ENCODE measurements at places on chromosomes 3 and 15.

- DNase-seq: no peak
Observed at GRCh38 chr15:91316126-91316525, 216.1 kb downstream of the SV2B start.

GRCh38 chr3:120797857-120798256 lies 55.3 kb downstream of the GTF2E1 start:
- DNase-seq: no peak

DNA sequence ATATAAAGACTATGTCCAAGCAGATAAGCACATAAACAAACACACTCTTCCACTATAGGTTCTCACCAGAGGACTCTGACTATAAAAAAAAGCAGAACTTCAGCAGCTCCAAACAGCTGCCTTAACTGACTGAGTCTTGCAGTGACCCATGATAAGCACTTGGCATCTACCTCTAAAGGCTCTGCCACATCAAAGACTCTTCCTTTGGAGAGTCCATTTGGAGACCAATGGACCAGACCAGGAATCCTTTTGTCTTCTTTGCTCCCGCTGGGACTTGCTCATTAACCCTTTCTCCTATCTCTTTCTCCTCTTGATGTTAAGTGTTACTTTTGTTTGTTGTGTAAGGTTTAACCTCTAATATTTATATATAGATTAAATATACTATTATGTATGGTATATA lies 424.1 kb downstream of the RSL24D1 start:
- no peak for DNase-seq

- DNase-seq: no peak
Observed at GRCh38 chr3:131655070-131655690, 152.4 kb upstream of the MRPL3 start.

- no peak for DNase-seq
Observed at GRCh38 chr3:143447491-143447890, 327.9 kb downstream of the CHST2 start.

GRCh38 chr15:89980896-89981295 lies 20.2 kb upstream of the ZNF710 start:
- DNase-seq: no peak

GRCh38 chr3:51734572-51734907 lies 27.7 kb downstream of the GRM2 start:
- no peak for DNase-seq

GRCh38 chr3:168628549-168628948 lies 532.8 kb upstream of the GOLIM4 start:
- DNase-seq: no peak

DNA sequence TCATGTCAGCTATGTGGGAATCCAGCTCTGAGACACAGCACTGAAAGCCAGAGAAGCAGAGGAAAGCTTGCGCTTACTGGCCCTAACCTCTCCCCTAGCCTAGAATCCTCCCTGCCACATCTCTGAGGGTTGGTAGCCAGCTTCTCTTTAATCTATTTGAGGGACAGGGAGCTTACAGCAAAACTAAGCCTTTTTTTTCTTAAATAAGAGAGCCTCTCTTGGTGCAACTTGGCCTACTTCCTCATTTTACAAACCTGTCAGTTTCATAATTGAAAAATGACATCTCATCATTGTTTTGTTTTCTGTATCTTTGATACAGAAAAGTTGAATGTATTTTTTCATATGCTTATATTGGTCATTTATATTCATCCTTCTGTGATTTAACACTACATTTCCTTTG lies 193.9 kb downstream of the ZNF621 start:
- DNase-seq: no peak

- peak; percentile 88 for DNase-seq
Observed at GRCh38 chr15:90387534-90388461, at the start of gene IQGAP1. TSS of gene IQGAP1 (plus strand) at chr15:90388242. CDS start at chr15:90388342, 100 bp downstream.

- DNase-seq: no peak
Observed at GRCh38 chr3:150970665-150971324, 1.7 kb downstream of the CLRN1 start.

DNA sequence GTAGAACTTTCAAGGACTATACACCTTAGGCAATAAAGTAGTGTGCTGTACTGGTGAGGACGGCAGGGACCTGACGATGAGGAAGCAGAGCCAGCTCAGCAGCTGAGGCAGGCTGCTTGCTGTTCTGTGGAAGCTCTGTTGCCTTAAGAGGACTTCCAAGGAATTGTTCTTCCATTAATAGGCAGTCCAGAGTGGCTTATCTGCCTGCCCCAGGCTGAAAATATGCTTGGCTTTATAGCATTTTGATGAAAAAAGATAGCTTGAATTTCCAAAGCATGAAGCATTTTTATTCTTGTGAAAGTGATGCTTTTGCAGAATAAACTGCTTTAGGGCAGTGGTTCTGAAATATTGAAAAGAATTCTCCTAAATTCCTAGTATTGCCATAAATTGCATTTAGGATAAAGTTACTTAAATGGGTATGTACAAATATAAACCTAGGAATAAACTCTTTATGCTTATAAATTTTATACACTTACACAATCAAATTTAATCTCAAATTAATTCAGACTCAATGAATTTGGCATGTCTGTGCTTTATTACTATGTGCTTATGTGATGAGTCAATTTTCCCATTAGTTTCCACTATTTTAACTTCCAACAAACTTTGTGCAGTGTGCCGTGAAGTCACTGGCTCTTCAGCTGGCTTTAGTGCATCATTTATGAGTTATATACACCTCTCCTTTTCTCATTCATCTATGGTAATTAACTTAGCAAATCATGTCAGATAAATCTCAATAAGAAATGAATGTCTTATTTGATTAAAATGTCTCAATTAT lies 231.0 kb upstream of the RASGRP1 start:
- DNase-seq: no peak

DNA sequence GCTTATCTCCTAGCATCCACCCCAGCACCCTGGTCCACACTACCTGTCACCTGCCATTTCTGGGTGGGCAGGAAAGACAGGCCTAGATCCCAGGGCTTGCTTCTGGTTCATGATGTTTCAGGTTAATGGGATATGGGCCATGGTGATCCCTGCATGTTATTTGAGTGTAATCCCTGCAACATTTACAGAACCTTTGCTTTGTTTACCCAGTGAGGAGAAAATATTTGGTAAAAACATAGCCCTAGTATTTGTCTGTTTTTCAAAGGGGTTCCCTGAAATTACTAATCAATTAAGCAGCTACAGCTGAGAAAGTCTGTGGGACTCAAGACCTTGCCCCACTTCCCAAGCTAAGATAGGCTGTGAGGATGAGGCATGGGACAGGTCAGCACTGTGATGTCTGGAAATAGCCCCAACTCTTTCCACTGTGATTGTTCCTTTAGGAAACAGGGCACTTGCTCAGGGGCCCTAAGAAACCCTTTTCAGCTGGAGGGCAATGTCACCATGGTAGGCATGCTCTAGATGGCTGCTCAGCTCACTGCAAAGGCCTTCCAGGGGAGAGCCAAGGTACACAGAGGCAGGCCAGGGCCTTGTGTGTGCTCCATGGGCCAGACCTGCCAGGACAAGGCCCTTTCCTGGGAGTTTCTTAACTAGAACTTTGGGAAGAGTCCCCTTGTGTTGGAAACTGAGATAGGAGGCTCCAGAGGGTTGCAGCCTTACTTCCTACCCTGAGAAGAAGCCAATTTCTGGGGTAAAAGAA lies 11.1 kb downstream of the TRANK1 start:
- DNase-seq: no peak

GRCh38 chr3:17645074-17645698 lies 97.2 kb downstream of the TBC1D5 start:
- DNase-seq: no peak

DNA sequence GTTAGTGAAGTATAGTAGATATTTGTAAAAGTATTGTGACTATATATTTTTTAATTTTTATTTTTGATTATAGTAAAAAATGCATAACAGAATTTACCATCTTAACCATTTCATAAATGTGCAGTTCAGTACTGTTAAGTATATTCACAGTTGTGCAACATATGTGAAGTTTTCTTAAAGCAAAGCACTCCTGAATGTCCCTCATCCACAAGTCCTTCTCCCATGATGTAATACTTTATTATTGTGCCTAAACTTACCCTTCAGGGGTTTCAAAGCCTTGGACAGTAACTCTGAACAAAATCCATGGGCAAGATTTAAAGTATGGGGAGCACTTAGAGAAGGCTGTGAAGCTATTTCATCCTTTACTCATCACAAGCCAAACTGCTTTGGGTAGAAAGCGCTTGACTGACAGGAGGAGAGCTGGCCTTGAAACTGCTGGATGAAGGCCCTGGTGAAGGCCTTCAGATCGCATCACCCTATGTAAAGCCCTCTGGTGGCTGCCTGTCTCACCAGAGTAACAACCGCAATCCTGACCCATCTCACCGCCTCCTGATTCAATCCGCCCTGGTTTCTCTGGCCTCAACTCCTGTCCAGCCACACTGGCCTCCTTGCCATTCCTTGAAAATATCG lies 28.0 kb downstream of the LSM3 start:
- DNase-seq: no peak

GRCh38 chr3:99875581-99875928 lies 57.9 kb downstream of the CMSS1 start:
- no peak for DNase-seq

DNA sequence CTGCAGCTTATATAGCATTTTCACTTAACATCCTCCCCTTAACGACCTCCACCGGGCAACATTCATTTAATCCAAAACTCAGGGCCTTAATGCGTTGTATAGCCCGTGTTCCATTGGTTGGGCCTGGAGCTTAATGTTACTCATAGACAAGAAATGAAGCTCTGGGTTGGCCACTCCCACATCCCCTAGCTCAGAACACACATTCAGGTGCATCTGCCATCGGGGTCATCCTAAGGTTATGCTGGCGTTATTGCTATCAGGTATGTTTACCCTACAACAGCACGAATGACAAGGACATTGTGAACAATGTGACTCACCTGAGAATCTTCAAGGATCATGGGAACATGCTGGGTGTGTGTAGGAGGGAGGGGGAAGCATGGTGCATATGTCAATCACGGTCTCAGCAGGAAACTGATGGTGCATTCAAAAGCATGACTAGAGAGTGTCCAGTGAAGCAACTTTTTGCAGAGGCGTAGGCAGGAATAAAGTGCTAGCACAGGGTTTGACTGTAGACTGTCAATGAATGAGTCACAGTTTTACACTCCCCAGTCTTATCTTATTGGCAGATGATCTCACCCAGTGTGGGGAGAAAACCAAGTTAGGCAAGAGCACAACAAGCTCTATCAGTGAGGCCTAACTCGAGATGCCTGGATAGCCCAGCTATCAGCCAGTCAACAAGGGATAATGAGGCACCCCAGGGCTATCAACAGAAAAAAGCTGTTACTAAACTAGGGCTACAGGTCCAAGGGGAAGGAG lies 402.1 kb upstream of the MCTP2 start:
- no peak for DNase-seq

DNA sequence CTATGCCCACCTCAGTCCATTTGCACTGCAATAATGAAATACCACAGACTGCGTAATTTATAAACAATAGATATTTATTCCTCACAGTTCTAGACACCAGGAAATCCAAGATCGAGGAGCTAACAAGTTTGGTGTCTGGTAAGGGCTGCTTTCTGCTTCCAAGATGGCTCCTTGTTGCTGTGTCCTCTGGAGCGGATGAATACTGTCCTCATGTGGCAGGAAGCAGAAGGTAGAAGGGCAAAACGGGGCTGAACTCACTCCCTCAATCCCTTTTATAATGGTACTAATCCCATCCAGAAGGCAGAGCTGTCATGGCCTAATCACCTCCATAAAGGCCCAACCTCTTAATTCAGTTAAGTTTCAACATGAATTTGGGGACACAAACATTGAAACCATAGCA lies 75.3 kb downstream of the P2RY1 start:
- DNase-seq: no peak

Data from stimulated activated CD8-positive, alpha-beta memory T cell treated with anti-CD3 and anti-CD28 coated beads, Interleukin-7, amount 100 ng/mL, for 48 hours (primary cell).